Iris pigment epithelial cell (primary cell): ENCODE measurements at places on chromosomes 5 and 9.

GRCh38 chr5:104635227-104635626 is 1072.6 kb upstream of the NUDT12 start:
- peak; percentile 43 for DNase-seq

DNA sequence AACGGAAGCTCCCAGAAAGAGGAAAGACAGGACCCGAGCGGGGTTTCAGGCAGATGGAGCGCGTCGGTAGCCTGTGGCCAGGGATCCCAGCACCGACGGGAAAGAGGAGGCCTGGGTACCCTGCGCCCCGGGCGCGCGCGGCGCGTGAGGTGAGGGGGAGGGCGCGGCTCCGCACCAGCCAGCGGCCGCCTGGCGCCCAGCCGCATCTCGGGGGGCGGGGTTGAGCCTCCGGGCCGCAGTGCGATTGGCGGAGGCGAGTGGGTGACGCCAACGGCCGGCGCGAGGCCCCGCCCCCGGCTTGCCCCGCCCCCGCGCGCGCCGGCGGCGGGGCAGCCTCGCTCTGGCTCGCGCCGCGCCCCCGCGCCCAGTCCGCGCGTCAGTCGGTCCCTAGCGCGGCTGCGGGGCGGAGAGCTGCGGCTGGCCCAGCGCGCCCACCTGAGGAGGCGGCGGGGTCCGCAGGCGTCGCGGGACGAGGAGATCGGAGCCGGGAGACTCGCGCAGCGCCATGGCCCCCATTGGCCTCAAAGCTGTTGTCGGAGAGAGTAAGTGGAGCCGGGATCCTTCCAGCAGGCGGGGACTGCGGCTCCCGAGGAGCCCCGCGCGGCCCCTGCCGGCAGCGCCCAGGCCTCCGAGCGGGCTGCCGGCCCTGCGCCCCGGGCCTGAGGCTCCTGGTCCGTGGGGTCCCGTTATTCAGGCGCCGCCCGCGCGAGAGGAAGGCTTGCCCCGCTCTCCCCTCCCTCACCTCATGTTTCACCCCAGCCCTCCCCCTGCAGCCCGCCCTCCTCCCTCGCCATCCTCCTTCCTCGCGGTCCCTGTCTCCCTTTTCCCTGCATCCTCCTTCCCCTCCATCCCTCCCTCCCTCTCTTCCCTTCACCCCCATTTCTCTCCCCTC is at the start of gene STXBP1:
STXBP1 (plus strand) TSS at position 379 of the 892 bp plus-strand sequence; CDS start at position 506, 127 bp downstream.
- DNase-seq, result peak; percentile 73

DNA sequence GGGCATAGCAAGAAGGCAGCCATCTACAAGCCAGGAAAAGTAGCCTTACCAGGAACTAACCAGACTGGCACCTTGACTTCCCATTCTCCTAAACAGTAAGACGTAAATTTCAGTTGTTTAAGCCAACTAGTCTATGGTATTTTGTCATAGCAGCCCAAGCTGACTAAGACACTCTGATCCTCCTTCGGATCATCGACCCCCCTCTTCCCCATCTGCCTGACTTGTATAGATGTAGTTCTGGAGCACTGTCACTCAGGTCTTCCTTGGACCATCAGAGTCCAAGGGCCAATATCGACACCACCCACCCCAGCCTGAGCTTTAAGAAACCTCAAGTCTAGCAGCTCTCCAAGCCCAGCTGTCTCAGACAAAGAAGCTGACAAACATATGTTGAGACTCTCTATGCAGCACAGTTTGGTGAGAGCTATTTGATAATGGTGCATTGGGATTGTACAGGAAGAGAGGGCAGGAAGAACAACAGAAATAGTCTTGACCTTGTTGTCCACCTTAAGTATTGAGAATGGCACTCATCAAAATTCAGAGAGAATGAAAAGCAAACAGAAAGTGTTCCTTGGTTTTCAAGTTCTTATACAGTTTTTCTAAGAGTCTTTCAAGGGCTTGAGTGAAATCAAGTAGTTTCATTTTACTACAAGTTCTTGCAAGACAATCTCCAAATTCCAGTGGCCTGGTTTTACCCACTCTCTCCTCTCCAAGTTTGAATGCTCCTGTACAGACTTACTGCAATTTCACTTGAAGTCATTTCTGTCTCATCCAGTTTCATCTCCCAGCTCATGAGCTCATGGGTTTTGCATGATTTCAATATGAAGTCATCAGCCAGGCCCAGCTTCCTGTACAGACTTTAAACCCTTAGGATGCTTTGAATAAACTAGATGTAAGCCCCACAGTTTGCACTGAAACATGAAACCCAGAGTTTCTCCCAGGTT is 122.3 kb upstream of the RAI14 start:
- DNase-seq, result peak; percentile 98

DNA sequence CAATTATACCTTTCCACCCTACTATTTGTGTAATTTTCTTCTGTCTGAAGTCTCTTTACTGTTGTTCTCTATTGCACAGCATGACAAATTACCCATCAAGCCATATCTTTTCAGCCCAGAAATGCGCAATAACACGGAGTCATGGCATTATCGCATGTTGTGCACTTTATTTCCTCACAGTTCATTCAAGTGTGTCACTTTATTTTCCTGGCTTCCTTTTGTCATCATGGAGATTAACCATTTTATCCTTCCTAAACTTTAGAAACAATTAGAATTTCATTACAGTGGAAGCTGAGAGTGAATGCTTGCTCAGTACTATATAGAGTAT is 41.3 kb upstream of the MEF2C start:
- no peak for DNase-seq

- no peak for DNase-seq
Measured at GRCh38 chr5:96318569-96319110, 114.4 kb downstream of the PCSK1 start.

DNA sequence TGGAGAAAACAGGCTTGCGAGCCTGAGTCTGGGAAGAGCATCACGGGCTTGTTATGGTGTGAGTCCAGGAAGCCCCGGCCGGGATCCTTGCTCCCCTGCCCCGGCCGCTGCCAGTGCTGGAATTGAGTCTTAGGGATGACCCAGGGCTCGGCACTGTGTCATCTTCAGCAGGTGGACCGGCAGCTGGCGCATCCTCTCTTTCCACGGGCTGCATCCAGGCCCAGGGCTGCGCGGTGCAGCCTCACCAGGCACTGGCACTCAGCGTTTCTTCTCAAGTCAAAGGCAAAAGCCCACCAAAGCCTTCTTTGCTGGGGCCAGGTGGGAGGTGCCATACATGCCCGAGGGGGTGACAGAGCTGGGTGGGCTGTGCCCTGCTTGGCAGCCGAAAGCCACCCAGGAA is 46.6 kb downstream of the COL5A1 start:
- no peak for DNase-seq

DNA sequence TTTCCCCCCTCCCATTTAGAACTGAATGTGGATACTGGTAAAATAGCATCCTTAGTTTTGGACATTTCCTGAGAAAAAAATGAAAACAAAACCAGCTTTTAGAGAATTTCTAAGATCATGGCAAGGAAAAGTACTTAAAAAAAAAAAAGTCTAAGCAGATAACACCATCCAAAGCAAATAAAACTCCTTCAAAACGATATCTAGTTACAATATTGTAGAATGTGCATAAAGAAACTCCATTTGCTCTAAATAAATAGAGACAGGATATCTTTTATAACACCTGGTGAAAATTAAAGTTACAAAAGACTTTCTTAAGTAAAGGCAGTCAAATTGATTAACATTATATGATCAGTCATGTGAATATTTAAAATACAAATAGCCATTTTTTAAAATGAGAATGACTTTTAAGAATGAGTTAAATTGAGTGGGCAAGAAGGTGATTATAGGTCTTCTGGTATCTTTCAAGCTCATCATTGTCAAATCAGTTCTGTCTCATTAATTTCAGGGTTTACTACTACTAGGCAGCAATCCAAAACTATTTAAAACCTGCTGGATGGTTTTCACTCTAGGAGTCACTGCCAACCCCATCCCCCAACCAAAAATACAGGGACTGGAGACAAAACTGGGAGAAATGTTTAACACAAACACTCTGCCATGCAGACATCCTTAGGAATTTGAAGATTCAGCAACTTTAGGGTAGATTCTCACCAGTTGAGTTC is 382.6 kb downstream of the ADGRV1 start:
- no peak for DNase-seq

- peak; percentile 7 for DNase-seq
Measured at GRCh38 chr9:5231212-5231611, at the start of gene INSL4. Gene INSL4 (plus strand): TSS chr9:5231419. CDS start chr9:5231524, 105 bp downstream.

- no peak for DNase-seq
Measured at GRCh38 chr9:92631452-92632343, 38.2 kb downstream of the IPPK start.

- peak; percentile 58 for DNase-seq
Measured at GRCh38 chr5:101424530-101425175, 521.6 kb upstream of the ST8SIA4 start.

- no peak for DNase-seq
Measured at GRCh38 chr9:135776893-135777622, 75.1 kb downstream of the KCNT1 start.

- peak; percentile 76 for DNase-seq
Measured at GRCh38 chr5:130528474-130528873, 624.2 kb downstream of the CHSY3 start.

DNA sequence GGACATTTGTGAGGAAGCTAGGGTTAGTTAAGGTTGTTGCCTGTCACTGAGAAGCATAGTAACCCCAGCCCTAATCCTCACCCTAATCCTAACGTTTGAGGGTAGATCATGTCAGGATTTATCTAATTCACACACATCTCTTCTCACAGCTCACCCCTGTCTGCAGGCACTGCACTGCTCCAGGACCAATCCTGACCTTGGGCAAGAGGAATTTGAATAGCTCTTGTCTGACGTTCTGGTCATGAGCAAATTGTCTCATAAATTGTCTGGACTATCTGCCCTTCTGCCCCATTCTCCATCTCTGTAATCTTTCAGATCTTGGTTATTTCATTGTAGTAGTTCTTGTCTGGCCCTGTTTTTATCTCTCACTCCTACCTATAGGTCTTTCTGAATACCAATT is 18.7 kb downstream of the CRHBP start:
- peak; percentile 17 for DNase-seq

- no peak for DNase-seq
Measured at GRCh38 chr5:3598769-3599211, 3.2 kb downstream of the IRX1 start.

- no peak for DNase-seq
Measured at GRCh38 chr9:7086389-7086788, 328.6 kb downstream of the KDM4C start.

- DNase-seq, result peak; percentile 76
Measured at GRCh38 chr9:120931231-120932085, 4.9 kb upstream of the TRAF1 start.

GRCh38 chr9:6133346-6134063 is 82.1 kb upstream of the IL33 start:
- peak; percentile 36 for DNase-seq

DNA sequence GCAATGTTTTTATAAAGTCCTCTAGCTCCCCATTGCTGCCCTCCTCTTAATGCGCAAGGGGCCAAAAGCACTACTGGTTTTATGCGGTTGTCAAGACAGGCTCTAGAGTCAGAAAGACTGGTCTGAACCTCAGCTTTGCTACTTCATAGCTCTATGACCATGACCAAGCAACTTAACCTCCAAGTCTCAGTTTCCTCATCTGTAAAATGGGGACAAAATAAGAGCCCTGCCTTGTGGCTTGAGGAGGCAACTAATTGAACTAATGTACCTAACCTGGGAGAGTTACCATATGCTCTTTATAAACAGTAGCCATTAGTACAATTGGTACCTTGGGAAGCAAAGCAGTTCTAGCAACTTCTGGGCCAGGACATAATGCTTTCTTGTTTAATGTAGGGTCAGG is 36.5 kb downstream of the ANXA6 start:
- no peak for DNase-seq

GRCh38 chr9:122228568-122229484 is at the start of gene LHX6:
Gene LHX6 (minus strand): TSS chr9:122228957. CDS start chr9:122228740, 217 bp downstream.
- DNase-seq, result peak; percentile 23

DNA sequence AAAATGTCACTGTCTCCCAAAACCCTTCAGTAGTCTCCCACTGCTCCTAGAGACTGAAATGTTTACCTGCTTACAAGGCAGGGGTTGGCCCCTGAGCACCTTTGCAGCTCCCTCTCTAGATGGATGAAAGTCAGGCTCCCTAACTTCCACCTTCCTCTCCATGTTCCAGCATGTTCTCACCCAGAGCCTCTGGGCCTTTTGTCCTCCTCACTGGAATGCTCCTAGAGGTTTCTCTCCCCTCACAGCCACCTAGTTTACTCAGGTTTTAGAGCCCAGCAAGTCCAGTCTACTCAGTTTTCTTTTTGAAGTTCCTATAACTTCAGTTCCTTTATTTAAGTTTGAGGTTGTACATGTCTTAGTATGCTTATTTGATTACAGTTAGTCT is 815 bp upstream of the URM1 start:
- peak; percentile 10 for DNase-seq

DNA sequence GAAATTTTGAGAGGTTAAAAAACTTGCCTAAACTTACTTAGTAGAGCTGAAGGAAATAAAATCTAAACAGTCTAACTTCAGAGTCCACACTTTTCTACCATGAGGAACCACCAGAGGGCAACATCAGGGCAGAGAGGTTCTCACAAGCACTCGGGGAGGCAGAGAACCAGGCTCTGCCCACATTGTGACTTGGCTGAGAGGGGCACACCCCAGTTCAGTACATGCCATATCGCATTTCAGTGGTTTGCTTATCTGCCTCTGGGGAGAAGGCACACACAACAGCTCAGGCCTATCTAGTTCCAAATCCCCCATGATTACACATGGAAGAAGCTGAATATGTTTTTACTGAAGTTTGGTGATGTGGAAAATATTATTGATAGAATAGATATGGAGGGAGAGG is 49.2 kb downstream of the EQTN start:
- DNase-seq, result peak; percentile 74

- DNase-seq, result no peak
Measured at GRCh38 chr9:110129425-110129824, 78.5 kb downstream of the C9orf152 start.

GRCh38 chr5:163439092-163439425 is 1.7 kb downstream of the CCNG1 start:
- DNase-seq, result no peak

DNA sequence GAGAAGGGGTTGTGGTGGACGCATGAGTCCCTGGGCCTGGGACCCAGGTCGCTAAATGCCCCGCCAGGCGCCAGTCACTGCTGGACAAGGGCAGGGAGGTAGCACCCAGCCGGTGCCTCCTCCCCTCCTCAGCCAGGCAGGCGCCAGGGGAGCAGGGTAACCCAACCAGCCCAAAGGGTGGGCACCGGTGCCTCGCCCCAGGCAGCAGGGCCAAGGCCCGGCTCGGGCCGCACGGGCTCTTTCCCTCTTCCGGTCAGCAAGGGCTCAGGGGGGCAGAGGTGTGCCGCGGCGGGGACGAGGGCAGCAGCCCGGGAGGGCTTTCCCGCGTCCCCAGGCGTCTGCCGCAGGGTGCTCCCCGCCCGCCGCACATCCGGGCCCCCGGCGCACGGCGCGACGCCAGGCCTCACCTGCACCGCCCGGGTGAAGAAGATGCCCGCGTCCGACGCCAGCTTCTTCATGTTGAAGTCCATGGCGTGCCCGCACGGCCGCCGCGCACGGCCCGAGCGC is 393 bp downstream of the SH3GLB2 start:
- no peak for DNase-seq

GRCh38 chr5:176543428-176544182 is 5.5 kb upstream of the CDHR2 start:
- DNase-seq, result peak; percentile 56

DNA sequence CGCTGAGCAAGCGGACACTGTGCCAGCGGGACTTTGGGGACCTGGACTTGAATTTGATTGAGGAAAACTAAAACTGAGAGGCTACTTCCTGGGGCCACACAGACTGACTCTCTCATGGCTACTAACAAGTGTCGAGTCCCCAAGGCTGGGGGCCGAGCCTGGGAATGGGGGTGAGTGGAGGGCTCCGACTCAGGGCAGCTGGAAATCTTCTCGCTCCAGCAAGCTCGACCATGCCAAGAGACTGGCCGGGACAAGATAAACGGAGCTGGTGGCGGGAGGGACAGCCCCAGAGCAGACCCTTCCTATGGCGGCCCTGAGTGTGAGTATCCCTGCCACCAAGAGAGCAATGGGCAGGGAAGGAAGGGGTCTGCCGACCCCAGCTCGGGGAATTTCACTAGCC is 5.6 kb upstream of the KDM3B start:
- DNase-seq, result no peak
